ENCODE measurements at places on chromosomes 2 and 18.

DNA sequence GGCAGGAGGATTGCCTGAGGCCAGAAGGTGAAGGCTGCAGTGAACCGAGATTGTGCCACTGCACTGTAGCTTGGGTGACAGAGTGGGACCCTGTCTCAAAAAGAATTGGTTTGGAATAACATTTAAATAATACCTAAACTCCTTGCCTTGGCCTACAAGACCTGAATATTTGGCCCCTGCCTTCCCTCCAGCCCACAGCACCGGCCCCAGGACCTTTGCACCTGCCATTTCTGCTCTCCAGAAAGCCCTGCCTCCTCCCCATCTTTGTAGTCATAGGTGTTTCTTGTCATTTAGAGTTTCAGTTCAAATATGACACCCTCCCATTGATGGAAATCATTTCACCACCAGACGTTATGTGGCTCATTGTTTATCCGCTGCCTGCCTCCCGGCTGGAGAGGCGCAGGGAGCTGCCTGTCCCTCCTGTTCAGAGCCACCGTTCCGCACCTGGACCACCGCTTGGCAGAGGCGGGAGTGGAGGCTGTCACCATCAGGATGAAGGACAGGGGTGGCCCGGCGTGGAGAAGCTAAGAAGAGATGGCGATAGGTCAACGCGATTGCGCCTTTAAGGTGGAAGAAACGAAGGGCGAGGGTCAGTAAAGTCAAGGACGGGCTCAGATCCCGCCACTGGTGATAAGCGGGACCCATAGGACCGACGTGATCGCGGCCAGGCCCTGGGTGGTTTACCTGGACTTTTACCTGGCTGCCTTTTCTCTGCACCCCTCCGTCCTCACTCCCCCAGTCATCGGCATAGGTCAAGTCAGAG, 638 bp upstream of the LPIN1 start:
- DNase-seq: peak; percentile 13

DNA sequence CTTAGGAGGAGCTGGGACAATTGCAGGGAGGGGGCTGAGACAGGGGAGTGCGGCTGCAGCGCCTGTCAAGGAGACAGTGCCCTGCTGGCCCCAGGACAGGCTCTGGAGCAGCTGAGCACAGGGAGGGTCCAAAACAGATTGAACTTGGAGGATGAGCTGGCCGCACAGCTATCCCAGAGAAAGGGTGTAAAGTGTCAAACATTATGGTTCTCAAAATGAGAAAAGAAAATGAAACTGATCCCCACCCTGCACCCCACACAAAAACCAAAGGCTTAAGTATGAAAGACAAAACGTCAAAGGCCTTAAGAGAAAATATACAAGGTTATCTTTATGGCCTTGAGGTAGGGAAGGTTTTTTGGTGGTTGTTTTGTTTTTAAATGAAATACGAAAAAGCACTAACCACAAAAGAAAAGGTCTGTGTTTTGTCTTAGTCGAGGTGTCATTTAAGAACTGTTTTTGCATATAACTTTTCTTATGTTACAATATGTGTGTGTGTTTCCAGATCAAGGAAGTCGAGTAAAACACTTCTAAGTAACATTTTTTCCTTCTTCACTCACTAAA, 111.8 kb downstream of the HDAC4 start:
- peak; percentile 50 for DNase-seq

GRCh38 chr2:167490455-167490854, 602.2 kb downstream of the XIRP2 start:
- no peak for DNase-seq

DNA sequence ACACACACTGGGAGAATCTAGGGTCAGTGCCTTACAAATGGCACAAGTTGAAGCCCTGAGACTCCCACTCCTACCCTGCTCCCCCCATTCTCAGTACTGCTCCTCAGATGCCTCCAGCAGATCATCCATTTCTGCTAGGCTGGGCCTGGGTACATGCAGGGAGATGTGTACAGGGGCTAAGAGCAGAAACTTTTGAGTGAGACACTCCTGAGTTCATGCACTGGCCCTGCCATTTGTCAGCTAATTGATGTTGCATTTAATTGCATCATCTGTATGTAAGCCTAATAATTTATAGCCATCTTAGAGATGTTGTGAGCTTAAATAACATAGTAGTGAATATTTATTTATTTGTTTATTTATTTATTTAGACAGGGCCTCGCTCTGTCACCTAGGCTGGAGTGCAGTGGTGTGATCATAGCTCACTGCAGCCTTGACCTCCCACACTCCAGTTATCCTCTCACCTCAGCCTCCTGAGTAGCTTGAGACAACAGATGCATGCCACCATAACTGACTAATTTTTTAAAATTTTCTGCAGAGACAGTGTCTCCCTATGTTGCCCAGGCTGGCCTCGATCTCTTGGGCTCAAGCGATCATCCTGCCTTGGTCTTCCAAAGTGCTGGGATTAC, 4.8 kb upstream of the CASP8 start:
- DNase-seq: no peak

DNA sequence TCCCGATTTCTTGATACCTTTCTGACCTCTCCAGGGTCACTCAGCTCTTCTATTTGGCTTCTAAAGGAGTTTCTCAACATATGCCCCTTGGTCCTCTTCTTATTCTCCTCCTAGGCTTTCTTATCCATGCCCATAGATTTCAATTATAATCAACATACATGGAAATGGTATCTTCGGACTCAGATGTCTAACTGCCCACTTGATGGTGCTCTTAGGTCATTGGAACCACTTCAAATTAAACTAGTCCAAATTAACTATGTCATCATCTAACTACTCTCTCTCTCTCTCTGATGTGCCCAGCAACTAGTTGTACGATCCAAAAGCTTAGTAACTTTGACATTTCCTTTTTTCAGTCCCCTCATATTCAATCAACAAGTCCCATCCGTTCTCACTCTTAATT, 43.2 kb upstream of the GPR75 start:
- DNase-seq: no peak

GRCh38 chr2:174023591-174024523, 58.7 kb upstream of the SP3 start:
- DNase-seq: peak; percentile 75

- DNase-seq: peak; percentile 17
Measured at GRCh38 chr2:37568565-37568964, 102.9 kb downstream of the CDC42EP3 start.

DNA sequence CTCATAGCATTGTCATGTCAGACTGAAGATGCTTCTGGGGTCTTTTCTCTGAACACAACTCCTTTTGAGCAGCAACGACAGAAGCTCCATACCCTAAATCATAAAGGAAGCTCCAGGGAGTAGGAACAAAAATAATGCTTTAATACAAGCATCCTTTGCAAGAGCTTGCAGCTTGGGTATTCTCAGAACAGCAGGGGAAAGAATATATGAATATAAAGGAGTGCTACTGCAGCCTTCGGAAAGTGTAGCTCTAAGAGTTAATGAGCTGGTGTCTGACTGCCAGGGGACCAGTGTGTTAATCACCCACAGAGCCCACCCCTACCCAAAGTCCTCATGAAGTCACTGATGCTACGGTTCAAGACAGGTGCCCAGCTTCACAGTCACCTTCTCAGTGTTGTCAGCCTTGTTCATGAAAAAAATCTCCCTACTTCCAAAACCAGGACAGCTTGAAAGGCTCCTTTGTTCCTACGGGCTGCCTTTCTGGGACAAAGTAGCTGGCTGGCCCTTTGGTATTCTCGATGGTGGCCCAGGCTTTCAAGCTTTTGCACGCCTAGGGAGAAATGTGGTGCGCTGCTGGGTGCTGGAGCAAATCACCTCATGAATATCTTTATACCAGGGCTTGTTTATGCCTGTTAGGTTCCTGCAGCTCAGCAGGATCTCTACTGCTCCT, 259.7 kb downstream of the CMPK2 start:
- DNase-seq: no peak

DNA sequence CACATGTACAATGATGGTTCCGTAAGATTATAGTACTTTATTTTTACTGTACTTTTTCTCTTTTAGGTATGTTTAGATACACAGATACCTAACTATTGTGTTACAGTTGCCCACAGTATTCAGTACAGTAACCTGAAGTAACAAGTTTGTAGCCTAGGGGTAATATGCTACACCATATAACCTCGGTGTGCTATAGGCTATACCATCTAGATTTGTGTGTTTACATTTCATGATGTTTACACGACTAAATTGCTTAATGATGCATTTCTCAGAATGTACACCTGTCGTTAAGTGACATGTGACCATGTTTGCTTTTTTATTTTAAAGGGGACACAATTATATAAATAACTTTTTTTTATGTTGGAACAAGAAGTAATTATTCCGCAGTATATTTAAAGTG, 34.5 kb downstream of the PIK3C3 start:
- DNase-seq: no peak

DNA sequence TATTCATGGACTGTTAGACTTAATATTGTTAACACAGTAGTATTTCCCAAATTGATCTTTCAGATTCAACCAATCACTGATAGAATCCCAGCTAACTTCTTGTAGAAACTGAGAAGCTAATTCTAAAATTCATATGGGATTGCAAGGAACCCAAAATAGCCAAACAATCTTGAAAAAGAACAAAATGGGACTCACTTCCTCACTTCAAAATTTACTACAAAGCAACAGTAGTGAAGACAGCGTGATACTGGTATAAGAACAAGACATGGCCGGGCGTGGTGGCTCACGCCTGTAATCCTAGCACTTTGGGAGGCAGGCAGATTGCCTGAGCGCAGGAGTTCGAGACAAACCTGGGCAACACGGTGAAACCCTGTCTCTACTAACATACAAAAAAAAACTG, 46.3 kb downstream of the ATL2 start:
- DNase-seq: no peak

DNA sequence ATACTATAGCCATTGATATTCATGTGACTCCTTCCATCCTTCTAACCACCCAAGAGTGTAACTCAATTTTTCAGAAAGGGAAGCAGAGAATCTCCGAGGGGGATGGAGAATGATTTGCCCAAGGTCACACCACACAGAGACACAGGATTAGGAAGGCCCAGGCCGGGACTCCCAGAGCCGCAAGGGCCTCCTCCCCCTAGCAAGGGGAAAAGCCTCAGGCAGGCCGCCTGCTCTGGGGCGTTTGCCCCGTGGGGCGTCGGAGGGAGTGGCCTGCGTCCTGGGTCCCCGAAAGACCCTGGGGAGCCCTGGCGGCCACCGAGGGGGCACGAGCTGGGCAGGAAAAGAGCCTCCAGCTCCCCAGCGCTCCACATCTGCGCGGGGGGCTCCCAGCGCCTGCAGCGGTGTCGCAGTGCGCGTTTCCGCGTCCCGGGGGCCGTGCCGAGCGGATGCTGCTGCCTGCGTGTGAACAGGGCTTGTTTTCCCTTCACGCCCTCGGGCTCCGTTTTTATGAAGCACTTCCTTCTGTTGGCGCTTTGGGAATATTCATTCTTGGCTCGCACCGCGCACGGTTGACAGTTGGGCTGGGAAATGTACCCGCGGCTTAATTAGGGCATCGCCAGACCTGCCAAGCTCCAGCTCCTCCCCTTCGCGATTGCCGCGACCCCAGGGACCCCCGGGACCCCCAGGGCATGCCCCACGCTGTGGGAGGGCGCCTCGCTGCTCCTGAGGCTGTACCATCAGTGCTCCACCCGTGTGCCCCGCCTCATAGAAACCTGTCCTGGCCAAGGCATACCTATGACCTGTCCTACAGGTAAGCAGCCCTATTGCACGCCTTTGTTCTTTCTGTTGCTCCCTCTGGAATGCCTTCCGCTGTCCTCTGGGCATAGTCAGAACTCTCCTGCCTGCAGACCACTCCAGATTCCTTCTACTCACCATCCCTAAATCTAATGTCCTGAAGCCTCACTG, 158.9 kb upstream of the GLI2 start:
- no peak for DNase-seq

- DNase-seq: no peak
Measured at GRCh38 chr2:18763338-18763737, 174.0 kb upstream of the NT5C1B start.

- no peak for DNase-seq
Measured at GRCh38 chr18:23058746-23059415, 76.4 kb upstream of the CABLES1 start.

DNA sequence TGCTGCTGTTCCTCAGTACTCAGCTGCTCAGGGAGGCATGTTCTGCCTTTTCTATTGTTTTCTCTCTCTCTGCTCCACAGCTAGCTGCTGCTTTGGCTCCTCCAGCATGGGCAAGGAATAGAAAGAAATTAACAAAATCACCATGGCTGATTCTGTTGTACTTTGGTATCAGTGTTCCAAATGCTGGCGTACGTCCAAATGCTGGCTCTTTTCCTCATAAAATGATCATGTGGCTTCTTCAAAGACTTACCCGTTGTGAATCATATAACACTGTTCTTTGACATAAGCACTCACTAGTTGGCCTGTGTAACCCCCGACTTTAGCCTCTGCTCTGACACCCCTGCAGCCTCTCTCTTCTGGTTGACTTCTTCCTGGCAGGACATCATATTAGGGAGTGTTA, 547.6 kb downstream of the CPS1 start:
- no peak for DNase-seq

DNA sequence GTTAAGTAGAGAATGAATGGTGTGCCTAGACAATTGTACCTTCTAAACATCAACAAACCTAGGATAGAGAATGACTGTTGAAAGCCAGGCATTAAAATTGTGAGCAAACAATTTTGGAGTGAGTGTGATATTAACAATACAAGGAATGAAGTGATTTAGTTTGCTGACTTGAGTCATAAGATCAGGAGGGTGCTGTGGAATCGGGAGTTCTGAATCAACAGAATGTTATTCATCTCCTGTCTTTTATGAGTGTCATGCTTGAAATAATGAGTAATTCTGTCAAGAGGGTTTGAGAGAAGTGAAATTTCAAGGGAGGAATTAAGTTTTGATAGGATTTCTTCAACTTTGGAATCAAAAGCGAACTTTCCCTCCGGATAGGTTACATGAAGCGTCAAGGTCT, 214.4 kb upstream of the DSEL start:
- DNase-seq: no peak

GRCh38 chr2:121721926-121722325, 14.7 kb downstream of the NIFK start:
- DNase-seq: peak; percentile 35

GRCh38 chr18:44708451-44709083, 27.9 kb downstream of the SETBP1 start:
- DNase-seq: no peak

- DNase-seq: peak; percentile 12
Measured at GRCh38 chr2:119753041-119753929, 6.4 kb upstream of the PTPN4 start.

DNA sequence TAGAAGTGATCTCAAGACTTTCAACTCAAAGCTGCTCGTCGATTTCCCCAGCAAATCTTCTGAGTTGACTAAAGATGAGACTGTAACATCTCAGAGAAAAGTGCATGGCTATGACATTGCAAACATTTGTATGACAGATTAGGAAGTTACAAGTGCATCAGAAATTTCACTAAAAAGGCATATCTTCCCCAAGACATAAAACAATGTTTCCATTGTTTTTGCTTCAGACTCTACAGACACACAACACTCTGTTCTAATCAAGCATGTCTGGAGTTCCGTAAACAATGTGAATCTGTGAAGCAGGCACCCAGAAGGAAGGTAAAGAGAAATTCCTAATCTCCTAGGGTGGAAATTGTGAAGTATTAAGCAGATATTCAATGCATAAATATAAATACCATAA, 144.6 kb upstream of the LYPD1 start:
- DNase-seq: no peak

DNA sequence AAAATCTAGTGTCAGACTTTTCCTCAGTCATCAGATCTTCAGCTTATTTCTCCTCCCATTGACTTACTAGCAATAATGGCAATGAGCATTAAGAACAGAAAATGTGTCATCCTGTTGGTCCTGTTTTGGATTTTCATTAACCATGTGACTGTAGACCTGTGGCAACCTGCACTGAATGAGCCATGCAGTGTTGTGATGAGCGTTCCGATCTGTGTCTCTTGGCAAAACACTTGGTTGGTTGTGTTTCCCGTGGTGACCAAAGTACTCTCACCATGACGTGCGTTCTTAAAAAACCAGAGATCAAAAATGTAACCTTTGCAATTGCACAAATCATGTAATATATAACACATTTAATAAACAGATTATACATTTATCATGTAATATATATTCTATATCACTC, 138.6 kb downstream of the MAP3K20 start:
- no peak for DNase-seq

All from stimulated activated CD4-positive, alpha-beta T cell treated with anti-CD3 and anti-CD28 coated beads, Interleukin-15, amount 100 ng/mL, for 24 hours (primary cell).